Activated T-helper 1 cell treated with anti-CD3 and anti-CD28 coated beads, Interleukin-2, amount 50 U/mL, for 16 hours (primary cell): ENCODE measurements at places on chromosomes 7 and 10.
A peak's percentile ranks its signal among the peaks of the same experiment; 100 is the strongest.

DNA sequence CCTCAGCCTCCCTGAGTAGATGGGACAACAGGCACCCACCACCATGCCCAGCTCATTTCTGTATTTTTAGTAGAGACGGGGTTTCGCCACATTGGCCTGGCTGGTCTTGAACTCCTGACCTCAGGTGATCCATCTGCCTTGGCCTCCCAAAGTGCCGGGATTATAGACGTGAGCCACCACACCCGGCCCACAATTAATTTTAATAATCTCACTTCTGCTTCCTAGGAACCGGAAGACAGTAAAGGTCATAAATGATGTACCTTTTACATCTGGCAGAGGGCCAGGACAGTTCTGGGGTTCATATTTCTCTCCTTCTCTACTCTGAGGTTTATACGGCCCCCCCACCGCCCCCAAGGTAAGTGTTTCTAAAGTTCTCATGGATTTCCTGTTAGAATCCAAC lies 31.2 kb upstream of the AOAH start:
- no peak for DNase-seq

DNA sequence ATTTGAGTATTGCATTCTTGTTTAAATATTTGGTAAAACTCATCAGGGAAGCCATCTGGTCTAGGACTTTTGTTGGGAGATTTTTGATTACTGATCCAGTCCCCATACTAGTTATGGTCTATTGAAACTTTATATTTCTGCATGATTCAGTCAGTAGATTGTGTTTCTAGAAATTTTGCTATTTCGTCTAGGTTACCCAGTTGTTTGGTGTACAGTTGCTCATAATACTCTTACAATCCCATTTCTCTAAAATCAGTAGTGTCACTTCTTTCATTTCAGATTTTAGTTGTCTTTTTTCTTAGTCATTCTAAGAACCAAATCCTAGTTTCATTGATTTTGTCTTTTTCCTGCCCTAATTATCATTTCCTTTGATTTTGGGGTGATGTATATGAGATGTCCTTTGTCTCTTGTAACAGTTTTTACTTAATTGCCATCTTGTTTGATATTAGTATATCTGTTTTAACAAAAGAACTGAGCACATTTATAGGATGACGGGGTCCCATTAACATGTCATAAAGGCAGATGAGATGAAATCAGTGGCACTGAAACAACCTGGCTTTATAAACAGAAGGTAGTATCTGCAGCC lies 7.9 kb downstream of the MALSU1 start:
- no peak for DNase-seq

DNA sequence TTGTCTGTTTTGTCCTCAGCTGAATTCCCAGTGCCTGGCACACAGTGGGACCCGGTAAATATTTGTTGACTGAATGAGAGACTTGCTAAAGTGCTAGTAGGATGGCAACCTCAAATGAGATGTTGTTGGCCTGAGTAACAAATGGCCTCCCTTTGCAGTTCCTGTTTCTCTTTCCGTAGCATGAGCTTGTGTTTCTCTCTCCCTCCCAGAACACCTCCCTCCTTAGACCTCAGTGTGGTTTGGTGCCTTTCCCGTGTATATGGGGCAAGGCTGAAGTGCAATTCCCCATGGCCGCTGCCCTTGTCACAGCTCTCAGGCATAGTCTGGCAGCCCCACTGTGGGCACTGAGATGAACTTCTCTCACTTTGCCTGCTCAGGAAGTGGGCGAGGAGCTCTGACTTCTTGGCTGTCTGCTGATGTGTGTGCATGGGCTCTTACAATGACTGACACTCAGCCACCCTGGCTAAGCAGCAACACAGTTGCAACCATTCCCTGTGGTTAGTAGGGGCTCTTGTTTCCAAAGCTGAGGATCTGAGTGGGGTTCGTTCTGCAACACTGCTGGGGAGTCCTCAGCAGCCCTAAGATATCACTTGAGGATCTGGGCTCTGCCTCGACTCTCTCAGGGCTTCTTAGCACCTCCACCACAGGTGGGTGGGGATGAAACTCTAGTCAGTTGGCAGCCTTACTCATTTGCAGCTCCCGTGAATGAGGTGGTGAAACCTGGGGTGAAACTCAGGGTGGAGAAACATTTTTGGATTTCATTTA lies 136.1 kb downstream of the ICA1 start:
- peak; percentile 54 for DNase-seq

- DNase-seq = no peak
Observed at GRCh38 chr7:42690794-42691639, 220.9 kb downstream of the C7orf25 start.

GRCh38 chr10:4770801-4771553 lies 55.0 kb upstream of the AKR1E2 start:
- DNase-seq = no peak

DNA sequence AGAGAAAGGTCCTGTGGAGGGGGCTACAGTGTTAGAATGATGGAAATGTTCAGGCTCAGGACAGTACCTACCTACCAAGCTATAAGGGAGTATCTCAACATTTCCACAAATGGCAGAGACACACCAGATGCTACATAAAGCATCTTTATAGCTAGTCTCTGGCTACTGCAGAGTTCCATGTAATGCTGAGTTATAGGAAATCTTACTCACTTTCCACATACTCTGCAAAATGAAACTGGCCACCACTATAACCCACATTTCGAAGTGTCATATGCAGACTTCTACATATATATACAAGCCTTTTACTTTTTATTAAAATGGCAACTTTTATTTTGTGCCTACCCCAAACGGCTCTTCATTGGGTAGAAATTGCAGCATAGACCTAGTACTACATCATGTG lies 85.5 kb downstream of the FAS start:
- no peak for DNase-seq

- DNase-seq = no peak
Observed at GRCh38 chr7:48262606-48263310, 91.5 kb downstream of the ABCA13 start.

GRCh38 chr10:79028056-79028430 lies 40.7 kb upstream of the ZMIZ1 start:
- no peak for DNase-seq

GRCh38 chr10:4643471-4643870 lies 182.5 kb upstream of the AKR1E2 start:
- no peak for DNase-seq

- no peak for DNase-seq
Observed at GRCh38 chr7:28297801-28298459, 114.4 kb upstream of the CREB5 start.

DNA sequence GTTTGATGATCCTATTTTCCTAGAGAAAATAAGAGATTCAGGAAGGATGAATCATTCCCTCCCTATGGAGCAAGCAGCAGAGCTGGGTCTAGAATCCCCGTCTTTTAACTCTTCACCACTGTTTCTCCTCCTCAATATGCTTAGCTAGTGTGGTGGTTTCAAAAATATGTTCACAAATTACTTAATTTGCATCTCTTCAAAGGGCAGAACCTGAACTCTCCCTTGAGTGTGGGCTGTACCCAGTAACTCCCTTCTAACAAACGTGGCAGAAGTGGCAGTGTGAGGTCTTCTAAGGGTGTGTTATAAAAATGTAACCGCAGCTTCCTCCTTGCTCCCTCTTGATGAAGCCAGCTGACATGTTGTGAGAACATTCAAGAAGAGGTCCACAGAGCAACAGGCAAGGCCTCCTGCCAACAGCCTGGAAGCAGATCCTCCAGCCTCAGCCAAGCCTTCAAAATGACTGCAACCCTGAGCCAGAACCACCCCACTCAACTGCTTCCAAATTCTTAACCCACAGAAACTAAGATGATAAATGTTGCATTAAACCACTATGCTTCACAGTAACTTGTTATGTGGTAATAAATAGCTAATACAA lies 36.6 kb downstream of the SRPK2 start:
- peak; percentile 18 for DNase-seq

DNA sequence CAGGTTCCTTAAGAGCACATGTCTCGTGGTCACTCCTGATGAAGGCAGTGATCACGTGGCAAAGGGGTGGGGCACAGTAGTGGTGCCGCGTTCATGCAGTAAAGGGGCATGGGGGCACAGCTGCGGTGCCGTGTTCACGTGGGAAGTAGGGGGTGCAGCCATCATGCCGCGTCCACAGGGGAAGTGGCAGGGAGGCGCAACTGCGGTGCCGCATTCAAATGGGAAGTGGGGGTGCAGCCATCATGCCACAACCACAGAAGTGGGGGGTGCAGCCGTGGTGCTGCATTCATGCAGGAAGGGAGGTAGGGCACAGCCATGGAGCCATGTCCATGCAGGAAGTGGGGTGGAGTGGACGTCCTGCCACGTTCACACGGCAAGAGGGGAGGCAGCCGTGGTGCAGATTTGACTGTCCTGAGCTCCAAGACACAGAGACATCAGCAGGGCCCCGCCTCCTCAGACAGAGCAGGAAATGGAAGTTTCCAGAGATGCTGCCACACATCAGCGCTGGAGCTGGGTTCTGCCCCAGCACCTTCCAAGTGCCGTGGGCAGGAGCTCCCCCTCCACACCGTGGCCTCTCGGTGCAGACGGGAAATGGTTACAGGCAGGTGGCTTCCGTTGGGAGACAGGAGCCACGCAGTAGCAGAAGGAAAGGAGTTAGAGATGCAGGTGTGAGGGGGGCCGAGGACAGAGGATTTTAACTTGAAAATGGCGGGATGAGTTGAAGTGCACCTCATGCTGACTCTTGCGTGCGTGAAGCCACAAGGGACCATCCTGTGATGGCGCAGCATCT lies 95.0 kb upstream of the DDC start:
- no peak for DNase-seq

GRCh38 chr7:136012238-136012637 lies 35.1 kb upstream of the MTPN start:
- DNase-seq = no peak

GRCh38 chr10:44930904-44931620 lies 19.9 kb downstream of the TMEM72 start:
- no peak for DNase-seq

GRCh38 chr7:155168597-155169480 lies 98.7 kb downstream of the HTR5A start:
- no peak for DNase-seq

DNA sequence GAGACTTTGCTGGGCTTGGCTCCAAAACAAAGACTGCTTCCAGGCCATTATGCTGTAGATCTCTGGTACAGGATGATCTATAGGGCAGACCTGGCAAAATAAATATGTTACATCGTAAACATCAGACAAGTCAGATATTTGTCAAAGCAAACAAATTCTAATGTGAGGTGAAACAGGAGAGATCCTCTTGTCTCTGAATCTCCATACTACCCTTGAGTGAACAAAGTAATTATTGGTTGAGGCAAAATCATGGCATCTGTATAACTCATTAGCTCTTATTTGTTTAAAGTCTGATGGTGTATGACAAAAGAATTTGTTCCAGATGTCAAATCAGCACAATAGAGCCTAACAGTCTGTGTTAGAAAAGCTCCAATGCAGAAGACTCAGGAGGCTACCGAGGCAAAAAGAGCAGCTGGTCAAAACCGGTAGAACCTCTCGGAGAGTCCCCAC lies 1291.5 kb downstream of the TYW1 start:
- DNase-seq = no peak

DNA sequence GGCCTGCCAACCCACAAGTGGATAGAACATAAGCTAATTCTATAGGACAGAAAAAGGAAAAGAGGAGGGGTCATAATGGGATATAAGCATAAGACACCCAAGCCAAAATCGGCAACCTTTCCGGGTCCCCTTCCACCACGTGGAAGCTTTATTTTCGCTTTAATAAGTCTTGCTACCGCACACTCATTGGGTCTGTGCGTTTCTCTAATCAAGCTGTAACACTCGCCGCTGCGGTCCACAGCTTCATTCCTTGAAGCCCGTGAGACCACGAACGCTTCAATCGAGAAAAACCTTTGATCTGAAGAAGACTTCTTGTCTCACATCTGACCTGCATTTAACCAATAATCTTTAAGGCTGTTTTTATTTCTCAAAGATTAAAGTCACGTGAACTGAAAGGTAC lies 35.8 kb upstream of the HECW1 start:
- no peak for DNase-seq

DNA sequence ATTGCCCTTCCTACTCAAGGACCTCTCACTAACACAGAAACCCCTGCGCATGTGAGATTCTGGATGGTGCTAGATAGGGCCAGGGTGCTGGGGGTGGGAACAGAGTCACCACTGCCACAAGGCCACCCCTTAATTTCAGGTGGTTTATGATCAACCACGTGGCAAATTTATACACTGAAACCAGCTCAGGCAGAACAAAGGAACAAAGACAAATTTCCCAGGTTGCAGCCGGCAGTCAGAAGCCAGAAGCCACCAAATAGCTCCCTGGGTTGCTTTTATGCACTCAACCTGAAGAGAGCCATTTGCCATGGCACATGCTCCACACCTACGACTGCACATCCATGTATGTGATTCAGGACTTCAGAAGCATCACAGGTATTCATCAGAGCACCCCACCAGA lies 2.5 kb downstream of the VOPP1 start:
- DNase-seq = peak; percentile 23

DNA sequence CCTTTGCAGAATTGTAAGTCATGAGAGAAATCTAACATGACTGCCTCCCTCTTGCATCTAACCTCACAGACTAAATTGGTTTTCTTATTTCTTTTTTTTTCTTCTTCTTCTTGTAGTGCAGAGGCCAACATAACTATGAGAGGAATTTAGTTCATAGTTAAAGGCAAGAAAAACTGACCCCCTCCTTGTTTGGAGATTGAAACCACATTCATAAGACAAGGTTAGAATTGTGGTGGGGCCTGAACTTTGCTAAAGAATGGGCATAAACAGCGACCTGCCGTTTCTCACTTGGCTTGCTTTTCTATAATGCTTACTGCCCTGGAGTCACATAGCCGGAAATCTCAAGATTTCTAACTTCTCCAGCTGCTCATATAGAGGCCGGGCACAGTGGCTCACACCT lies 2.4 kb upstream of the POLM start:
- no peak for DNase-seq

DNA sequence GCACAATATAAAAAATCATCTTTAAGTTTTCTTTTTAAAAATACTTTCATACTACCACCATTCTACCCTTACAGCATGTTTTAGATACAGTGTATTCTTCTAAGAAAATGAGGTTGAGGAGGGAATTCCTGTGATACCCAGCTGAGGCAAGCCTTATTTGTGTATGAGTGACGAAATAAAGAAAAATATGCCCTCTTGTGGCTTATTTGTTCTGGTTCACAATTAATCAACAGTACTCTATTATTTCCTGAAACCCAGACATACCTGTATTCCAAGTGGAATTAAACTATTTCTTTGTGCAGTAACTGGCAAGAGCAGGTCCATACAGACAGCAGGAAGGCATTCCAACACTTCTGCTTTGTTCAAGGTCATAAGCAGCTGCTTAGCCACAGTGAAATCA lies 4.5 kb upstream of the SEMA3D start:
- no peak for DNase-seq

DNA sequence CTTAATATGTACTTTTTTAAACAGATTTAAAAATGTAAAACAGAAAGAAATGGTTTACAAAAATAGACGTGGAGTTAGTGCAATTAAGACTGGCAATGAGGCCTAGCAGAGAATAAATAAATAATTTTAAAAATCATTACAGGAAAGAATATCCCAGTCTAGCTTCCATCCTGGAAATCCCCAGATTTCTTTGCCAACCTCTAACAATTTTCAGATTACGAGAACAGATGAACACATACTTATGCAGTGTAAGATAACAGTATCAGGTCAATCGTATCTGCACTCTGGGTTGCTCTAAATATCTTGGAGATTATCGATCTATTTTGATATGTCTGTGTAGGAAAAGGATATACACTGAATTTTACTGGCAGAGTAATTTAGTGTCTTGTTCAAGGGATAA lies 210.5 kb downstream of the SEMA3A start:
- no peak for DNase-seq

GRCh38 chr7:18579698-18580097 lies 84.1 kb downstream of the HDAC9 start:
- no peak for DNase-seq

GRCh38 chr10:88617772-88618300 lies 31.3 kb downstream of the LIPJ start:
- no peak for DNase-seq
